NCI-H1417 treated with DMSO at 0.1 percent for 48 hours (cell line): ENCODE measurements at places on chromosomes 2 and 18.

DNA sequence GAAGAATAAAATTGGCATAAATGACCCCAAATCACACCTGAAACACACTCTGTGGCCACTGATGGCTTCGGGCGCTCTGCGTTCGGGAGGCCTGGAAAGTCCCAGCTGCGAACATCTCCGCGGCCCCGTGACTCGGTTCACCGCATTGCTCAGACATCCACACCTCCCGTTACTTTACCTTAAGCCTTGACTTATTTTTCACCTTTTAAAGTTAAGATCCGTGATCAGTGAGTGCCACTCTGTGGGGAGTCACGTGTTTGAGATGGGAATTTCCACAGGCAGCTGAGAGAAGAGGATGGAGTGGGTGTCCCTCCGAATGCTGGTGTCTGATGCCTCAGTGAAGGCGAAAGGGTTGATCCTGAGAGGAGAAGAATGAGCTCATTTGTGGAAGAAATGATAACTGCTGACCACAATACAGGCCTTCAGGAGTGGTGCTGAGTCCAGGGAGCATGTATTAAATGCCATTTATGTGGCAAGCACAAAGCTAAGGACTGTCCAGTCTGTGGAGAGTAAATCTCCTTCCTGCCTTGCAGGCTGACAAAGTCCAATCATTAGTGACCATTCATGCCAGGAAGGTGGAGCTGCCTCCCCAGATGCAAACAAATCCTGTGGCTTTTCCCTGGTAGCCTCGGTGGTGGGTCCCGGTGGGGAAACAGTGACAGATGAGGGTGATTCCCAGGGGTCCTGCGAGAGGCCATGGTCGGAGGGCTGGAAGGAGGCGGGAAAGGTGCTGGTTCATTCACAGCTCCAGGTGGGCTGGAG, 168.8 kb downstream of the RTP5 start:
- DNase-seq, result no peak

DNA sequence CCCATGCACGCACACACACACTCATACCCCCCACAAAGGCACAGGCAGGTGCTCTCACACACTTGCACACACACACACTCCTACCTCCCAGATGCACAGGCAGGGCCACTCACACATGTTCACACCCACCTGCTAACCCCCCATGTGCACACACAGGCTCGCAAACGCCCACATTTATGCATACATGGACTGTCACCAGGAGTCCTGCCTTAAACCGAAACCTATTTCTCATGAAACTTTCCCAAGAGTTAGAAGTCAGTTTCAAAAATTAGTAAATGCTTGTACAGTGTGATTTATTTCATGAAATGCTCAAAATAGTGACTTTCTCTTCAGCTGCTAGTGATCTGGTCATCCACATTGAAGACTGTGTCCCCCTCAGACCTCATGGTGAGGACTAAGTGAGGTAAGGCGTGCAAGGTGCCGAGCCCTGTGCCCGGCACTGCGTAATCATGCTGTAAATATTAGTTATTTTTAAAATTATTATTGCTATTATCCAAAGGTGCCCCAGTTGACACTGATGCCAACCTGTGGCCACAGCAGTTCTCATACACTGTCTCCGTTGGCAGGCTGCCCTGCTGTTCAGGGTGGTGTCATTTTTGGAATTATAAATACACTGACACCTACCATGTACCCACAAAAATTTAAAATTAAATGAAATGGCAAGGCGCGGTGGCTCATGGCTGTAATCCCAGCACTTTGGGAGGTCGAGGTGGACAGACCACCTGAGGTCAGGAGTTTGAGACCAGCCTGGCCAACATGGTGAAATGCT, 12.4 kb downstream of the CNNM4 start:
- no peak for DNase-seq

GRCh38 chr2:85490861-85491755, 47.9 kb upstream of the MAT2A start:
- no peak for DNase-seq

- no peak for DNase-seq
These were observed 7.2 kb downstream of the BOLL start for GRCh38 chr2:197777823-197778407.

- no peak for DNase-seq
These were observed 42.3 kb upstream of the MRPL33 start for GRCh38 chr2:27729198-27729597.

DNA sequence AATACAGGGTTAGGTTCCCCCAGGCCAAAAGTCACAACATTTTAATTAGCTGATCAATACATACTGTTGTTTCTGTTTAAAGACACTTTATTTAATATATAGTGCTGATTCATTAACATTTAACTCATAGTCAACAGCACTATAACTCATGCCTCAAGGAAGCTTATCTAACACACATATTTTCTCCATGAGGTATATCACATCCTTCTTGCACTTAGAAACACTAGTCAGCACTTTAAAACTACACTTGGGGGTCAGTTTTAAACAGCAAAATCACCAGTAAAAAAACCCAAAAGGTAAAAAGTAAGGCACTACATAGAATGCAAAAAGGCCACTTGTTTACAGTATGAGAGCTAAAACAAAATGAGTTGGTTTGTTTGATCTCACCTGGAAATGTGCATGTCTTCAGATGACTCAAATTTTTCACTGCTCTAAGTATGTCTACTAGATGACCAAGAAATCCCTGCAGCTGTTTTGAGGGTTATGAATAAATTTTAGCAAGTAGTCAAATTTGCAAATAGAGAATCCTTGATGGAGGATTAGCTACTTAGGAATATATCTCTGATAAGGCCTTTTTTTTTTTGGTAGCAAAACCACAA, 54.1 kb upstream of the EPB41L5 start:
- DNase-seq, result no peak

DNA sequence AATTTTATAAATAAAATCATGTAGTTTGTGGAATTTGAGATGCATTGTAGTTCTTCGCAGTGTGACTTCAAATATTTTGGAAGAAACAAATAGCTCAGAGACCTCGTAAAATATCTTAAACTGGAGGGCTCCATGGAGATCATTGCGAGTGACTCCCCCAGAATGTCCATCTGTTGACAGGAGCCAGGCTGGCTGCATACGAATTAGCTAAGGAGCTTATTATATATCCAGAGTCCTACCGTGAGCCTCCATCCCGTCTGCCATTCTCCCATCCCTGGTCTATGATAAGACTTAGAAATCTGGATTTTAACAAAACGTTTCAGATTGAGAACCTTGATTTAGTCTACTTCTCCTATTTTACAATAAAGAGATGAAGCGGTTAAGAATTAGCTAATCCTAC, 80.2 kb downstream of the MSH2 start:
- no peak for DNase-seq

GRCh38 chr18:48364146-48364545, 45.0 kb downstream of the ZBTB7C start:
- DNase-seq, result no peak

- DNase-seq, result no peak
These were observed 54.8 kb upstream of the PTPRM start for GRCh38 chr18:7512348-7512747.

GRCh38 chr2:196876364-196876763, 50.1 kb downstream of the PGAP1 start:
- DNase-seq, result no peak

DNA sequence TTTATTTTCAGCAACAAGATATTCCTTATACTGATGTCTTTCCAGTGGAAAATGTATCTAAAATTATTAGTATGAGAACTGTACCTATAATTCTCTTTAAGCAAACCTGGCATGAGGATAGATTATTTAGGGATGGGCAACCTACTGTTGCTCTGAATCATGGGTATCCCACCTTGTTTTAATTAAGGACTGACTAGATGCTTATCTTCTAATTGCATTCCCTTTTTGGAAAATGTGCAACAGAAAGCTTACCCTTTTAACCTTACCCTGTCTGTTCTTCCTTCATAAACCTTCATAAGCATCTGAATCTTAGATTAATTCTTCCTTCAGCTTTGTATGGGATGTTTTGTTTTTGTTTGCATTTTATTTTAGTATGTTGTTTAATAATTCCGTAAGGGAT, 110.3 kb downstream of the TAF4B start:
- no peak for DNase-seq

- no peak for DNase-seq
These were observed 6.8 kb upstream of the TEX51 start for GRCh38 chr2:126891681-126892500.

DNA sequence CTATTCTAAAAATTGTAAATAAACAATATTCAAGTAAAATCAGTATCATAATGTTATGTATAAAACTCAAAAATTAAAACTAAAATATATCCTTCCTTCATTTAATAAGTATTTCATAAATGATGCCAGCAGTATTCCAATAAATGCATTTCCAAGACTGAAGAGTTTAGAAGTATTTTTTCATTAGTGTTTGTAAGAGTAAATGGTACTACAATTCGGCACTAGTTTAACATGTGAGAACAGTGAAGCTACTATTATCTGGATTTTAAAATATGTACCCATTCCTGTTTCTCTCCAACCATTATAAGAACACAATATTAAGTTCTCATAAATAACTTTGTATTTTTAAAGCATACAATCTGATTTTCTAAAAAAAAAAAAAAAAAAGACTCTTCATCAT, 3.3 kb downstream of the BAZ2B start:
- DNase-seq, result no peak

GRCh38 chr2:186903216-186903615, 54.2 kb upstream of the ZSWIM2 start:
- no peak for DNase-seq

GRCh38 chr18:27713037-27713737, 463.7 kb downstream of the CDH2 start:
- no peak for DNase-seq

DNA sequence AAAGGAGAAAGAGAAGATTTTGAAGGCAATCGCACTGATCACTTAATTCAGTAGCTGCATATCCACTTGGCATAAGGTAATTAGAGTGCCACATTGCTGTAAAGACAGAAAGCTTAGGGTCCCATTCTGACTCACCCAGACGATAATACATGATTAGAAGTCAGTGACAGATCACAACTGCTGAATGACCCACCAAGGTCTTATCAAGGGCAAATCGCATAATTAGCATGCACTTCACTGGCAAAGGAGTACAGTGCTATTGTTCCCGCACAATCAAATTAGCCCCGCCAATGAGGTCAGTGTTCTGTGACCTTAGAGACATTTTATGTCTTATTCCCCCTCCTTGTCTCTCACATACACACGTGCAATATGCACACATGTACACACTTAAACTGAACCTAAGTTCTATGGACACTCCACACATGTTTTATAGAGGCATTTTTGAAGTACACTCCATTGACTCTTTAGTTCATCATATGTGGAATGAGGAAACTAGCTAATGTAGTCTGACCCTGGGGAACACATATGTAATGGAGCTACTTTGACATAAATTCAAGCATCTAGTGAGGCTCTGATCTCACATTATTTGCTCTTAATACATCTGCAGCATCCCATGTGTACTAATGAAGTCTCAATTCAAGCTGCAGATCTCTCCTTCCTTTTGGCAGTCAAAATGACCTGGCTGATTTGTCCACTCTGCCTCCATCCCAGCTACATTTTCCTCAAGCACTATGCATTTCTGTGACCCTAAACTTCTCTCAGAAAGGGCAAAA, 673.8 kb upstream of the FANCL start:
- no peak for DNase-seq

DNA sequence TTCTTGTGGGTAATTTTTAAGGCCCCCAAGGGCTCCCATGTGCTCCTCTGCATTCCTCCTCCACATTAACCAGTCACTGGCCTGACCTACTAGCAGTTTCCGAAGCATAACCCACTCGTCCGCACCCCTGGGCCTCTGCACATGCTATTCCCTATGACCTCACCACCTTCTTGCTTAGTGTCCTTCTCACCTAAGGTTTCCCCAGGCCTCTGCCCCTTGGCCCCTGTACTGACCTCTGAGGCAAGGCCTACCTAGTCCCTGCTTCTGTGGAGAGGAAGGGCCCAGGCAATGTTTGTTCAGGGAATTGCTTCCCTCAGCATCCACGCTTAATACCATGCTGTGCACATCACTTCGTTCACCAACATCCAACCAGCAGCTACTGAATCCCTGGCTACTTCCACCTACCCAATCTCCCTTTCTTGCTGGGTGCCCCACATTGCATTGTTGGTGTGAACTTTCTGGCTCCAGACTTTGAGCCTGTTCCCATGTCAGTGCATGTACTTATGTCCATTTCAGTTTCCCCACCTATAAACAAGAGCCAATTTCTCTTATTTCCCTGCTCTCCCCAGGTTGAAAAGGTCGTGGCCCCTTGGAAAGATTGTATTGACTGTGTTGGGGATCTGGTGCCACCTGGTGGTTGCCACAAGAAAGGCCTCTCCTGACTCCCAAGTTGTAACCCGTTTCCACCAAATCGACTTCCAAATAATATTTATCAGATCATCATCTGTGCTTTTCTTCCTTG, 19.2 kb upstream of the TMEM177 start:
- no peak for DNase-seq

DNA sequence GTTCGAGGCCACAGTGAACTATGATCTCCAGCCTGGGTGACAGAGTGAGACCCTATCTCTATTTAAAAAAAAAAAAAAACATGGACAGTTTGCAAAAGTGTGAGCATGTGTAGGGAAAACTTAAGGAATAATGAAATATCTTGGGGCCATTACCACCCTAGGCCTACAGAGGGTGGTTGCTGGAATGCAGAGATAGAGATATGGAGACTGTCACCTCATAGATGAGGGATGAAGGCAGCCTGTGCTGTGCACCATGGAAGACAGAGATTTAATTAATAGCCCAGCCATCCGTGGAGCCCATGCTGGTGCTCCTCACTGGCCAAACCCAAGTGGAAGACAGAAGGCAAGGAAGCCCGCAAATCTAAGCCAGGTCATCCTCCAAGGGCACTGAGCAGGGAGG, 16.6 kb upstream of the CEP68 start:
- no peak for DNase-seq

- no peak for DNase-seq
These were observed 510.0 kb upstream of the ZEB2 start for GRCh38 chr2:145029873-145030272.

GRCh38 chr2:157839822-157840221, 36.3 kb downstream of the ACVR1 start:
- no peak for DNase-seq

- no peak for DNase-seq
These were observed 78.2 kb upstream of the CHRNA1 start for GRCh38 chr2:174842496-174842895.

- no peak for DNase-seq
These were observed 985.0 kb downstream of the BCL11A start for GRCh38 chr2:59568461-59568860.

GRCh38 chr2:206482123-206482522, 38.8 kb downstream of the ADAM23 start:
- DNase-seq, result no peak

DNA sequence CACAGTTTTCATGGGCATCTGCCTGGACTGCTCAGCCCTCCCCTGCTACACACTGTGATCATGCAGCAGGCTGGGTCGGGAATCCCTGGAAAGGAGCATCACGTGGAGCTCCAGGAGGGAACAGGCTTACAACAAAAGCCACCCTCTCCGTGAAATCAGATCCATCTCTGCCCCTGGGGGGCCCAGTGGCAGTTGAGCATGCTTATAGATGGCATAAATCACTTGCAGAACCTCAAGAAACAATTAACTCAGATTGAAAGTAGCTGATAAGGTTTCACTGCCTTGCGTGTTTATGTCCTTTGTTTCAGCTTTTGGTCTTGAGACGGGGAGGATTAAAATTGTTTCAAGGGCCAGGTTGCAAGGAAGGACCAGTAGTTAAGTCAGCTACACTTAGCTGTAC, 354.8 kb upstream of the MEIS1 start:
- no peak for DNase-seq
